ENCODE measurements at places on chromosomes 5 and 9. TPM values are rescaled to one million over a fixed set of nuclear protein-coding genes. Genes with fewer than 3 reads are reported as not detected.

PCDHGB1 gene
- 6.1 TPM for total RNA-seq

CTSV gene
- 0.26 TPM for total RNA-seq

PCDHGB7 gene
- 25.6 TPM for total RNA-seq

F2RL1 gene
- not detected for total RNA-seq

NMUR2 gene
- total RNA-seq = not detected

IFNK gene
- total RNA-seq = not detected

PLEKHG4B gene
- under 0.01 TPM for total RNA-seq

ANKRD55 gene
- 0.13 TPM for total RNA-seq

ZNF346 gene
- total RNA-seq = 18.0 TPM

ENC1 gene
- total RNA-seq = 75.6 TPM

INSL4 gene
- not detected for total RNA-seq

MELK gene
- total RNA-seq = 18.2 TPM

C9orf50 gene
- 0.11 TPM for total RNA-seq

RANBP17 gene
- 28.6 TPM for total RNA-seq

FOXD4L5 gene
- not detected for total RNA-seq

All from articular chondrocyte of knee joint (primary cell).